ENCODE measurements at places on chromosomes 2 and 18. TPM values are rescaled to one million over a fixed set of nuclear protein-coding genes. Genes with fewer than 3 reads are reported as not detected.

TMEM163 gene
- polyA plus RNA-seq, result 1.1 TPM

DNA sequence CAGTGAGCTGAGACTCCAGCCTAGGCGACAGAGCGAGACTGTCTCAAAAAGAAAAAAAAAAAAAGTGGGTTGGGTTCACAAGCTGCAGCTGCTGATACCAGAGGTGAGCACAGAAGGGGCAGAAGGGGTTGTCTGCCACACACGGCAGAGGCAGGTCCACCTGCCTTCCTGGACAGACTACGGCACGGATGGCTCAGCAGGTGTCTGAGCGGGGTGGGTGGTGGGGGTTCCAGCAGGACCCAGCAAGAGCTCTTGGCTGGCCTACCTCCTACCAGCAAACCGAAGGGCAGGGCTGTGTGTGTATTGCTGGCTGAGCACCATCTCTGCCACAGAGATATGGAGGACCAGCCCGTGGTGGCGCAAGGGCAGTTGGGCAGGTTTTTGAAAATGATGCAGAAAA, 130.4 kb upstream of the ASB18 start:
- no peak overlapping the region for H3K4me3 ChIP-seq
- no peak for DNase-seq
- no peaks in the 10 kb centered on the region for H3K27me3 ChIP-seq
- H3K36me3 ChIP-seq, result no peaks in the 10 kb centered on the region

CXCR1 gene
- polyA plus RNA-seq, result not detected

- H3K36me3 ChIP-seq, result no peaks in the 10 kb centered on the region
- DNase-seq, result no peak
Measured at GRCh38 chr18:79760348-79760747, 37.4 kb upstream of the KCNG2 start.

GRCh38 chr2:46831869-46832265, 83.7 kb downstream of the MCFD2 start:
- no peak for DNase-seq
- no peaks in the 10 kb centered on the region for H3K36me3 ChIP-seq
- no peaks in the 10 kb centered on the region for H3K27me3 ChIP-seq
- H3K4me1 ChIP-seq, result peaks cover 4% of the 10 kb centered on the region

SNTG2 gene
- polyA plus RNA-seq, result not detected

TM4SF20 gene
- 9.3 TPM for polyA plus RNA-seq

- no peak overlapping the region for H3K27ac ChIP-seq
- H3K4me3 ChIP-seq, result no peak overlapping the region
- H3K36me3 ChIP-seq, result no peaks in the 10 kb centered on the region
- no peaks in the 10 kb centered on the region for H3K4me1 ChIP-seq
Measured at GRCh38 chr18:46676182-46676835, 19.3 kb upstream of the LOXHD1 start.

MC5R gene
- not detected for polyA plus RNA-seq

SATB2 gene
- polyA plus RNA-seq, result 2.7 TPM

CDCA7 gene
- 4.9 TPM for polyA plus RNA-seq

KCNK3 gene
- 8.2 TPM for polyA plus RNA-seq

DNA sequence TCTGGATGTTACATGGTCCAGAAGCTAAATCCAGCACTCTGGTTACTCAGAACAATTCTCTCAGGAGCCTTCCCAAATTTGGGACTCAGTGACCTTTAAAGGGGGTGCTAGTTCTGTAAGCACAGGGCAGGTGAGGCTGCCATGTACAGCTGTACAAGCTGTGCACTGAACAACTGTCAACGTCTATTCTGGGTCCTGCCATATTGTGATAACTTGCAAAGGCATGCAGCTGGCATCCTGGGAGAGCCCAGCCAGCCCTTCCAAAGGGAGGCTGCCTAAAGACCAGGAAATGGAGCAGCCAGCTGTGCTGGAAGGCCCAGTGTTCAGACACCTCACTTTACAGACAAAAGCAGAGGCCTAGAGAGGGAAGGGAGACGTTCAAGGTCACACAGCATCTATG, 204.8 kb downstream of the KLHL29 start:
- no peaks in the 10 kb centered on the region for H3K27me3 ChIP-seq
- no peak overlapping the region for H3K27ac ChIP-seq
- no peak for DNase-seq

GRCh38 chr2:95366514-95366913, 36.0 kb upstream of the FAHD2A start:
- H3K27ac ChIP-seq, result no peak overlapping the region
- no peaks in the 10 kb centered on the region for H3K4me1 ChIP-seq
- no peaks in the 10 kb centered on the region for H3K27me3 ChIP-seq
- DNase-seq, result no peak

ALLC gene
- polyA plus RNA-seq, result not detected

- H3K36me3 ChIP-seq, result no peaks in the 10 kb centered on the region
- no peak for DNase-seq
- no peak overlapping the region for H3K4me3 ChIP-seq
- no peak overlapping the region for H3K27ac ChIP-seq
- peaks cover 10% of the 10 kb centered on the region for H3K4me1 ChIP-seq
- H3K27me3 ChIP-seq, result no peaks in the 10 kb centered on the region
Measured at GRCh38 chr18:49913221-49913620, 99.9 kb upstream of the ACAA2 start.

KIAA2012 gene
- not detected for polyA plus RNA-seq

- peaks cover 11% of the 10 kb centered on the region for H3K4me1 ChIP-seq
- H3K27ac ChIP-seq, result peak overlapping the region; percentile 53
- no peaks in the 10 kb centered on the region for H3K36me3 ChIP-seq
- DNase-seq, result no peak
Measured at GRCh38 chr18:23826850-23827620, 137.8 kb downstream of the LAMA3 start.

TNFAIP6 gene
- polyA plus RNA-seq, result 9.8 TPM

DNA sequence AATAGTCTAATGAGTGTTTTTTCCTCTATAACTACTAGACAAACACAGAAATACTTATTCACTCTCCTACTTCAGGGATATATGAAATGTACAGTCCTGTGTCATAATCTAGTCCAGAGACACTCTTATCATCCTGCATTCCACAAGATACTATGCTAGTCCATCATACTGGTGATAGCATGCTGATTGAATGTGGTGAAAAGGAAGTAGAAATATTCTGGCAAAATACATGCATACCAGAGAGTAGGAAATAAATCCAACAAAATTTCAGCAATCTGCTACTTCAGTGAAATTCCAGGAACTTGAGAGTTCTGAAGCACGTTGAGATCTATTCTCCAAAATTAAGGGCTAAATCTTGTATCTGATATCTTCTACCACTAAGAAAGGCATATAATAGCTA, 353.9 kb downstream of the PID1 start:
- no peaks in the 10 kb centered on the region for H3K27me3 ChIP-seq
- H3K27ac ChIP-seq, result no peak overlapping the region
- H3K4me1 ChIP-seq, result no peaks in the 10 kb centered on the region
- no peak for DNase-seq
- no peaks in the 10 kb centered on the region for H3K36me3 ChIP-seq

MAIP1 gene
- 21.7 TPM for polyA plus RNA-seq

GRCh38 chr2:163200741-163201140, 362.2 kb upstream of the KCNH7 start:
- no peak overlapping the region for H3K27ac ChIP-seq
- H3K4me1 ChIP-seq, result no peaks in the 10 kb centered on the region
- DNase-seq, result no peak

EFHD1 gene
- 13.4 TPM for polyA plus RNA-seq

GRCh38 chr2:120957905-120958304, 222.2 kb downstream of the GLI2 start:
- no peaks in the 10 kb centered on the region for H3K4me1 ChIP-seq
- H3K27me3 ChIP-seq, result no peaks in the 10 kb centered on the region
- H3K4me3 ChIP-seq, result no peak overlapping the region
- no peaks in the 10 kb centered on the region for H3K36me3 ChIP-seq
- no peak overlapping the region for H3K27ac ChIP-seq

GRCh38 chr2:48110492-48110891, 204.2 kb upstream of the FBXO11 start:
- no peak for DNase-seq
- peak overlapping the region; percentile 97 for H3K27ac ChIP-seq
- H3K36me3 ChIP-seq, result no peaks in the 10 kb centered on the region
- no peak overlapping the region for H3K4me3 ChIP-seq

- no peak for DNase-seq
- H3K4me1 ChIP-seq, result no peaks in the 10 kb centered on the region
- peaks cover 6% of the 10 kb centered on the region for H3K36me3 ChIP-seq
- no peaks in the 10 kb centered on the region for H3K27me3 ChIP-seq
Measured at GRCh38 chr2:196915507-196916189, 10.9 kb downstream of the PGAP1 start.

DNA sequence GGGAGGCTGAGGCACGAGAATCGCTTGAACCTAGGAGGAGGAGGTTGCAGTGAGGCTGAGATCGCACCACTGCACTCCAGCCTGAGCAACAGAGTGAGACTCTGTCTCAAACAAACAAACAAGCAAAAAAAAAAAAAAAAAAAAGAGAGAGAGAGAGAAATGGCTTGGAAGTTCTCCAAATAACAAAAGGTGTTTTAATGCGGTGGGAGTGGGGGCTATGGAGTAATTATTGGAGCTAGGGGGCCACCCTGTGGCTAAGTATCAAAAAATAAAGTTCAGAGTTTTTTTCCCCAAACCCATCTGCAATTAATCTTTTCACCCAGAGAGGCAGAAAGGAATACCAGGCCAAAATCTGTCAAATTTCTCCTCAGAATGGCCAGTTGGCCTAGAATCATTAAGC, 23.0 kb upstream of the CEP68 start:
- no peak overlapping the region for H3K4me3 ChIP-seq
- no peak for DNase-seq
- H3K36me3 ChIP-seq, result no peaks in the 10 kb centered on the region
- H3K27ac ChIP-seq, result no peak overlapping the region
- H3K4me1 ChIP-seq, result peaks cover 6% of the 10 kb centered on the region

TWIST2 gene
- polyA plus RNA-seq, result 13.5 TPM

DNA sequence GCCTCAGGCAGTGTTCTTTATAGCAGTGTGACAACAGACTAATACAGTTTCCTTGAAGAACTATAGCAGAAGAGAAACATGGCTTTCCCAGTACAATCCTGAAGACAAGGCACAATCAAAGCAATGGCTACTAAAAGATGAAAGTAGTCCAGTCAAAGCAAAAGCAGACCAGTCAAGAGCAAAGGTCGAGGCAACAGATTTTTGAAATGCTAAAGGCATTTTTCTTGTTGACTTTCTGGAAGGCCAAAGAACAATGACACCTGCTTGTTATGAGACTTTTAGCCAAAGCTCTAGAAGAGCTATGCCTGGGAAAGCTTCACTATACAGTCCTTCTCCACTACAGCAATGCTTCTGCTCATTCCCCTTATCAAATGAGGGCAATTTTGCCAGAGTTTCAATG, 269.9 kb downstream of the EXOC6B start:
- no peaks in the 10 kb centered on the region for H3K36me3 ChIP-seq
- no peak overlapping the region for H3K4me3 ChIP-seq
- DNase-seq, result no peak
- H3K27ac ChIP-seq, result no peak overlapping the region
- H3K4me1 ChIP-seq, result no peaks in the 10 kb centered on the region

DNA sequence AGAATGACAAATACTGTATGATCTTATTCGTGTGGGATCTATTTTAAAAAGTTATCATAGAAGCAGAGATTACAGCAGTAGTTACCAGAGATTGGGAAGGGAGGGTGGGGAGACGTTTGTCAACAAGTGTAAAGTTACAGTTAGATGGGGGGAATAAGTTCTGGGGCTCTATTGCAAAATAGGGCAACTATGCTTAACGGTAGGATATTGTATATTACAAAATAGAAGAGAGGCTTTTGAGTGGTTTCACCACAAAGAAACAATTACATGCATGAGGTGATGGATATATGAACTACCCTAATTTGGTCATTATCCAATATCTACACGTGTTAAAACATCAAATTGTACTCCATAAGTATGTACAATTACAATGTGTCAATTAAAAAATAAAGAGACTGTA, 123.4 kb upstream of the NOSTRIN start:
- H3K27me3 ChIP-seq, result no peaks in the 10 kb centered on the region
- H3K4me1 ChIP-seq, result peaks cover 8% of the 10 kb centered on the region
- H3K4me3 ChIP-seq, result no peak overlapping the region
- H3K36me3 ChIP-seq, result no peaks in the 10 kb centered on the region
- H3K27ac ChIP-seq, result no peak overlapping the region

- no peaks in the 10 kb centered on the region for H3K36me3 ChIP-seq
- peak overlapping the region; percentile 63 for H3K27ac ChIP-seq
- H3K4me3 ChIP-seq, result no peak overlapping the region
- DNase-seq, result peak; percentile 68
Measured at GRCh38 chr18:13568443-13569392, 157.6 kb downstream of the FAM210A start.

GRCh38 chr18:6031442-6031841, 136.1 kb upstream of the TMEM200C start:
- H3K4me3 ChIP-seq, result no peak overlapping the region
- DNase-seq, result no peak
- no peaks in the 10 kb centered on the region for H3K27me3 ChIP-seq
- no peak overlapping the region for H3K27ac ChIP-seq
- no peaks in the 10 kb centered on the region for H3K36me3 ChIP-seq
- no peaks in the 10 kb centered on the region for H3K4me1 ChIP-seq

DNA sequence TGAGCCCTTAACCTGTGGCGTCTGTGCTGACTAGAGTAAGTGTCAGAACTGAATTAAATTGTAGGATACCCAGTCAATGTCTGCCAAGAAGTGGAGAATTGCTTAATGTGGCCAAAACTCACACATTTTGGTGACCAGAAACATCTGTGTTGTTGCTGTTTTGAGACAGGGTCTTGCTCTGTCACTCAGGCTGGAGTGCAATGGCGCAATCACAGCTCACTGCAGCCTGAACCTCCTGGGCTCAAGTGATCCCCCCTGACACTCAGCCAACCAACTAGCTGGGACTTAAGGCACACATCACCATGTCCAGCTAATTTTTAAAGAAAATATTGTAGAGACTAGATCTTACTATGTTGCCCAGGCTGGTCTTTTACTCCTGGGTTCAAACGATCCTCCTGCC, 34.4 kb upstream of the RTN4 start:
- DNase-seq, result no peak
- H3K36me3 ChIP-seq, result no peaks in the 10 kb centered on the region
- no peak overlapping the region for H3K4me3 ChIP-seq
- H3K4me1 ChIP-seq, result no peaks in the 10 kb centered on the region
- H3K27me3 ChIP-seq, result no peaks in the 10 kb centered on the region
- H3K27ac ChIP-seq, result no peak overlapping the region

GRCh38 chr18:38982072-38982471, 1416.5 kb upstream of the CELF4 start:
- no peaks in the 10 kb centered on the region for H3K27me3 ChIP-seq
- no peaks in the 10 kb centered on the region for H3K36me3 ChIP-seq
- no peak overlapping the region for H3K4me3 ChIP-seq
- H3K27ac ChIP-seq, result no peak overlapping the region
- no peaks in the 10 kb centered on the region for H3K4me1 ChIP-seq
- no peak for DNase-seq

GRCh38 chr18:10205151-10205550, 249.3 kb upstream of the APCDD1 start:
- H3K27ac ChIP-seq, result no peak overlapping the region
- DNase-seq, result no peak
- H3K4me3 ChIP-seq, result no peak overlapping the region
- H3K4me1 ChIP-seq, result peaks cover 6% of the 10 kb centered on the region
- H3K27me3 ChIP-seq, result no peaks in the 10 kb centered on the region

MAP3K20 gene
- polyA plus RNA-seq, result 14.1 TPM
